ENCODE measurements at places on chromosomes 6 and 20. TPM values are rescaled to one million over a fixed set of nuclear protein-coding genes. Genes with fewer than 3 reads are reported as not detected.

The COL9A3 gene
- not detected for total RNA-seq

The BMP2 gene
- total RNA-seq: not detected

The ZNF311 gene
- total RNA-seq: 0.65 TPM

The KIF25 gene
- not detected for total RNA-seq

The MAP3K4 gene
- total RNA-seq: 51.0 TPM

The TMC2 gene
- not detected for total RNA-seq

The WFDC11 gene
- total RNA-seq: not detected

The COX4I2 gene
- not detected for total RNA-seq

The LIN28B gene
- total RNA-seq: not detected

The TP53TG5 gene
- not detected for total RNA-seq

The DSP gene
- total RNA-seq: 0.04 TPM

The MYMX gene
- total RNA-seq: not detected

The UNC93A gene
- not detected for total RNA-seq

The FGD2 gene
- total RNA-seq: 1.3 TPM

The KCNK16 gene
- total RNA-seq: not detected

The AIF1 gene
- 53.8 TPM for total RNA-seq

The NNAT gene
- 0.29 TPM for total RNA-seq

The MYLK4 gene
- 0.15 TPM for total RNA-seq

The OPRM1 gene
- not detected for total RNA-seq

The RTEL1 gene
- total RNA-seq: 56.8 TPM

The HSPA12B gene
- total RNA-seq: not detected

The GABRR1 gene
- total RNA-seq: not detected

The TAP1 gene
- 296 TPM for total RNA-seq

The GTSF1L gene
- not detected for total RNA-seq

The KCNQ5 gene
- total RNA-seq: 12.3 TPM

The MOCS1 gene
- total RNA-seq: 0.84 TPM

The MAS1 gene
- not detected for total RNA-seq

The SLC52A3 gene
- not detected for total RNA-seq

The PACSIN1 gene
- 0.13 TPM for total RNA-seq

The MAPK14 gene
- total RNA-seq: 44.7 TPM

The ZC3H12D gene
- 85.1 TPM for total RNA-seq

The METTL24 gene
- total RNA-seq: not detected

The MYL9 gene
- 0.17 TPM for total RNA-seq

The RBPJL gene
- total RNA-seq: not detected

The PREX1 gene
- 86.5 TPM for total RNA-seq

The RBBP8NL gene
- not detected for total RNA-seq

The WFDC12 gene
- not detected for total RNA-seq

The RIPK1 gene
- 17.0 TPM for total RNA-seq

The CST4 gene
- not detected for total RNA-seq

The ZSWIM3 gene
- 5.2 TPM for total RNA-seq

The DPPA5 gene
- total RNA-seq: not detected

The LRFN2 gene
- total RNA-seq: not detected

The TPD52L2 gene
- 67.0 TPM for total RNA-seq

The OOEP gene
- total RNA-seq: 0.42 TPM

The CHRNA4 gene
- total RNA-seq: not detected

The KCNK5 gene
- total RNA-seq: 32.0 TPM

The DAAM2 gene
- total RNA-seq: not detected

The CNR1 gene
- total RNA-seq: not detected

The MACROD2 gene
- total RNA-seq: not detected

The ALDH5A1 gene
- 16.1 TPM for total RNA-seq

The TOX2 gene
- 0.34 TPM for total RNA-seq

The C20orf204 gene
- total RNA-seq: 2.6 TPM

The CCN2 gene
- total RNA-seq: not detected

The ABHD12 gene
- 24.8 TPM for total RNA-seq

The TRIM15 gene
- total RNA-seq: not detected

The POM121L2 gene
- not detected for total RNA-seq

The ANKRD66 gene
- total RNA-seq: not detected
